ENCODE measurements at places on chromosomes 5 and 9. TPM values are rescaled to one million over a fixed set of nuclear protein-coding genes. Genes with fewer than 3 reads are reported as not detected.

Gene SLC25A2
- not detected for total RNA-seq

Gene SPRY4
- 12.8 TPM for total RNA-seq

DNA sequence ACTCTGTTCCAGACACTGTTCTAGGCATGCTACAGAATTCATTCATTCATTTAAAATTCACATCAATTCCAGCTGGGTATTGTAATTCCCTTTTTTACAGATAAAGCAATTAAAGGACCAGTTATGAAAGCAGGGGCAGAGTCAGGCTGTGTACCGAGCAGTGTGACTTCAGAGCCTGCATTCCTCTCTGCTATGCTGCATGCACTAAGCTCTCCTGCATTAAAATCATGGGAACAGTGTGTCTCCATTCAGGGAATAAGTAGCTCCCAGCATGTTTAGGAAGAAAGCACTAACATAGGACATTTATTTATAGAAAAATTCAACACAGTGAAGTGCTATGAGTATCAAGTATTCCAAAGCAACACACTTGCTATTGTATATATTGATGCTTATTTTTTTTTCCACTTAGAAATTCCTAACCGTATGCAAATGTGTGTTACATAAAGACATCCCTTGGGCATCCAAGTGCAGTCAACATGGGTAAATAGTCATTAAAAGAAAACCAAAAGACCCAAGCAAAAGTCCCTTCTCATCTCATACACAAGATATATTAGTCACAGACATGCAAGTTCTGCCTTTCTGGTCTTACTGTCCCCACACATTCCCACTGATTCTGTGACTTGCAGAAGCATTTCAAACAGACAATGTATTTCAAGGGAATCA lies 173.7 kb downstream of the GABRB2 start:
- DNase-seq, result no peak

Gene ARHGAP26
- 8.3 TPM for total RNA-seq

- DNase-seq, result no peak
Observed at GRCh38 chr9:88551546-88552137, 16.7 kb downstream of the NXNL2 start.

DNA sequence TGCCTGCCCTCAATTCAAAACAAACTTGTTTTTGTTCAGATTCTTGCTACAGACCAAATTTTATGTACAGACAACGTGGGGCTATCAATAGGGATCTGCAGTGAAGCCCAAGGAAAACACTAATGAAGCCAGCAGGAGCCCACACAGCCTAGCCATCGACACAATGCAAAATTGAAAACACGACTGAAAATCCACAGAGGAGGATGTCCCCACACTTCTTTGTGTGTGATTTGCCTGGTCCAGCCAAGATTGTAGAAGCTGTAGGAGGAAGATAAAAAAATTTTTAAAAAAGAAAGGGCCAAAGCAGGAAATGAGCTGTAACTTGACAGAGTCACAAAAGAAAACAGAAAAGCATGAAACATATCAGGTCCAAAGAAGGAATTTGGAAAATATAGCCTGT lies 34.8 kb downstream of the HTR4 start:
- no peak for DNase-seq

DNA sequence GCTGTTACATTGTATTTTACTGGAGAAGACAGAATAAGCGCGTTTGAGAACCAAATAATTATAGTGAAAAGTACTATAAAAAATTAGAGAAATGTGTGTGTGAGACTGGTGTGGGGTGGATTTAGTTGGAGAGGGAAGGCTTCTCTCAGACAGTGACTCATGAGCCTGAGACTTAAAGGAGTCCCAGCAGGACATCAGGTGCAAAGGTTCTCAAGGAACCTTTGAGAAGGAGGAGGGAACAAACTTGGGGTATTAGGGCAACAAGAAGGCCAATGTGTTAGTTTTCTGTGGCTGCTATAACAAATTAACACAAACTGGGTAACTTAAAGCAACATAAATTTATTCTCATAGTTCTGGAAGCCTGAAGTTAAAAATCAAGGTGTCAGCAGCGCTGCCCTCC lies 4.9 kb downstream of the DDX4 start:
- DNase-seq, result peak; percentile 3

Gene EQTN
- total RNA-seq, result not detected

- DNase-seq, result no peak
Observed at GRCh38 chr9:20148416-20148815, 359.6 kb upstream of the SLC24A2 start.

DNA sequence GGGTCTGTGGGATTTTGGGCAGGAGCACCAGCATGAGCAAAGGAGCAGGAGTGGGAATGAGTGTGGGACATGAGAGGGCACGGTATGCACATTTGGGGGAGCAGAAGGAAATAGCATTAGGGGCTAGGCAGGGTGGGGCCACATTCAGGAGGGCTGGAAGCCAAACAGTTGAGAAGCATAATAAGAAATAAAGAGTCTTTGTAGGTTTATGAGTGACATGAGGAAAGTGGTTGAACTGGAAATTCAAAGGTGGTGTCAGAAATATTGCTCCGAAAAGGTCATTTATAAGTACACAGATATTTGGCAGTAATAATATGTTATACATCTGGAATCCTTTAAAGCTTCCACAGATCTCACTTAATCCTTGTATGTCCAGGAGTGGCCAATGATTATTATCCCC lies 26.4 kb downstream of the ARHGEF28 start:
- no peak for DNase-seq

GRCh38 chr5:139692679-139693308 lies 44.6 kb downstream of the CXXC5 start:
- DNase-seq, result no peak

DNA sequence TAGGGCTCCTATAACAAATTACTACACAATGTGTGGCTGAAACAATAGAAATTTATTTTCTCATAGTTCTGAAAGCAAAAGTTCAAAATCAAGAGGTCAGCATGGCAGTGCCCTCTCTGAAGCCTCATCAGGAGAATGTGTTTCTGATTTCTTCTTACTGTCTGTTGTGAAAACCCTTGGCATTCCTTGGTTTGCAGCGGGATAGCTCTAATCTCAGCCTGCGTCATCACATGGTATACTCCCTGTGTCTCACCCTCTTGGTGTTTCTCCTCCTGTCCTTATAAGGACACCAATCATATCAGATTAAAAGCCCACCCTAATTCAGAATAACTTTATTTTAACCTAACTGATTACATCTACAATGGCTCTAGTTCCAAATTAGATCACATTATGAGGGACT lies 87.5 kb upstream of the CDH9 start:
- peak; percentile 13 for DNase-seq

GRCh38 chr9:1469996-1470395 lies 419.8 kb downstream of the DMRT2 start:
- DNase-seq, result no peak

Gene FAM200C
- 7.1 TPM for total RNA-seq

- DNase-seq, result no peak
Observed at GRCh38 chr5:45680950-45681349, 15.2 kb downstream of the HCN1 start.

DNA sequence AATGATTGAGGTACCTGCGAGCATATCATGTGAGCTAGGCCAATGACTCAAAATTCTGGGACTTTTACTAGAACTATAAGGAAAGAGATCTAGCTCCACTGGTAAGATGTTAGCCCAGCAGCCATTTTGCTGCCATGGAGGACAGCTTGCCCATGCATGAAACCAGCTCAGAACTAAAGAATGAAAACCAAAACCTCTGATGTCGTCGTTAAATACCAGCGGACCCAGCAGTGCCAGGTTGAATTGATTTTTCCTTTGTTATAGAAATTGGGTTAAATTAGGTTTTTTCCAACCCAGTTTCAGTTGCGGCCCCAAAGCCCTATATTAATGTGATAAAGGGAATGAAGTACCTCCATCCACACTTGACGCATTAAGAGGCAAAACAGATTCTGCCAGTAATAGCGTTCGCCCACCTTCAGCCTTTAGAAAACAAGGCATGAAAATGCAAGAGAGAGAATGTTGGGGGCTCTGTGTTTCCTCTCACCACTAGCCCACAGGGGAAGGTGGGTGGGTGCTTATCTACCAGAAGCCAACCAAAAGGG lies 5.5 kb upstream of the ITK start:
- DNase-seq, result no peak

Gene TAF11L3
- not detected for total RNA-seq

Gene GPRIN1
- 4.3 TPM for total RNA-seq

- DNase-seq, result no peak
Observed at GRCh38 chr5:169746147-169746694, 109.1 kb downstream of the DOCK2 start.

- DNase-seq, result peak; percentile 86
Observed at GRCh38 chr9:110156902-110157301, 51.1 kb downstream of the C9orf152 start.

DNA sequence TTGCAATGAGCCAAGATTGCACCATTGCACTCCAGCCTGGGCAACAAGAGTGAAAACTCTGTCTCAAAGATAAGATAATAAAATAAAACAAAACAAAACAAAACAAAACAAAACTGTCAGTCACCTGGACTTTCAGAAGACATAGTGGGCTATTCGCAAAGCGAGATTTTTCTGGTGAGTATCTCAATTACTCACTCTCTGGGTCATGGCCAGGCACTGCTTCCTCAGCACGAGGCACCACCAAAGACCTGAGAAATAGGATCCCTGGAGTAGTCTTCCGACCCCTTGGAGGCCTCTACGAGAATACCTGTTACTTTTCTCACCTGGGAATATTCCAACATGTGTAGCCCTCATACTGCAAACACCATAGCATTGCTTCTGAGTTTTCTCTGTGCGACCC lies 201.7 kb upstream of the ZNF618 start:
- DNase-seq, result peak; percentile 87

Measured in GM23248 (cell line).